ENCODE measurements at places on chromosomes 12 and 14. TPM values are rescaled to one million over a fixed set of nuclear protein-coding genes. Genes with fewer than 3 reads are reported as not detected.

TSPAN8 gene
- 77.3 TPM for total RNA-seq

- H3K27ac ChIP-seq = no peak overlapping the region
- H3K27me3 ChIP-seq = no peaks in the 10 kb centered on the region
- H3K4me1 ChIP-seq = no peaks in the 10 kb centered on the region
- no peak for DNase-seq
- no peak overlapping the region for H3K4me3 ChIP-seq
Measured at GRCh38 chr14:96065661-96066459, 26.7 kb downstream of the C14orf132 start.

DNA sequence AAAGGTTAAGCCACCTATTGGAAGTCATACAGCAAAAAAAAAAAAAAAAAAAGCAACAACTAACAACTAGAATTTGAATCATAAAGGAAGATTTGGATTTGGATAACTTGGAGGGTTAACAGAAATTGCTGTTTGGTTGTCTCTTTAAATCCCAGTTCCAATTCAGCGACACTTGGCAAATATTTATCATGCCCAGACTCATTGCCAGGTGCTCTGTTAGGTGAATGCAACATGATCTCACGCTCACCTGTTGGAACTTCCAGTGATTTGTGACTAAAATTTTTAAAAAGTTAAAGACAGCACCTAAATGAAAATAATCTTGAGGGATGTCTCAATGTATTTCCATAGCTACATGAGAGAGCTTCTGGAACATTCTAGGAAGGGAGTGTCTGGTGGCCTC is 103.7 kb downstream of the TBX3 start:
- H3K4me1 ChIP-seq = no peaks in the 10 kb centered on the region
- no peak overlapping the region for H3K4me3 ChIP-seq
- H3K36me3 ChIP-seq = no peaks in the 10 kb centered on the region
- no peaks in the 10 kb centered on the region for H3K27me3 ChIP-seq

CTSG gene
- total RNA-seq = 11.9 TPM

VDR gene
- 14.8 TPM for total RNA-seq

DNA sequence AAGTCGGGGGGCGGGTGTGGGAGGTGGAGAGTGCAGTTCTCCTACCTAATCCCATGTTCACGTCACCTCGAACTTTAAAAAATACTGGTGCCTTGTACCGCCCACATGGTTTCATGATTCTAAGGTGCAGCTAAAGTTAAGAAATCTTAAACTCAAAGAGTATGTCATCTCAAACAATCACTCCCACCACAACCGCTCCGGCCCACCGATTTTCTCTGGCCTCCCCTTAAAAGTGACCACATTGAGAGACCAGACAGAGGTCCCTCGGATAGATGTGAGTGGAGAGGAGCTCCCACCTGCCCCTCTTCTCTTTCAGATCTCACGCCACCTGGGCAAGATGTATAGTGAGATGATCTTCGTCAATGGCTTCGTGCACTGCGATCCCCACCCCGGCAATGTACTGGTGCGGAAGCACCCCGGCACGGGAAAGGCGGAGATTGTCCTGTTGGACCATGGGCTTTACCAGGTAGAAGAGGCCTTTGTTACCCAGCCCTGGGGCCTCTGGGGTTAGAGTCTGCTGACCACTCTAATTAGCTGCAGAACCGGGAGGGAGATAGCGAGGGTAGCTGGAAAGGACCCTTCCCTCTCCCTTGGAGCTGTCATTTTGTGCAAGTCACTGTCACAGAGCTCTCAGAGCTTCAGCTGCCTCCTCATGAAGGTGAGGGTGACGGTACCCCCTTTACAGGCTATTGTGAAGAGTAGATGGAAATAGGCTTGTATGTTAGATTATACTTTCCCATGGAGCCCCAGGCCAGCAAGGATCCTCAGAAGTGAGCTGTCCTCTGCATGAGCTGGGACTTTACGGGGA is 124.4 kb downstream of the ADCK1 start:
- H3K36me3 ChIP-seq = peaks cover 9% of the 10 kb centered on the region
- peak; percentile 62 for DNase-seq
- H3K27ac ChIP-seq = no peak overlapping the region

DNA sequence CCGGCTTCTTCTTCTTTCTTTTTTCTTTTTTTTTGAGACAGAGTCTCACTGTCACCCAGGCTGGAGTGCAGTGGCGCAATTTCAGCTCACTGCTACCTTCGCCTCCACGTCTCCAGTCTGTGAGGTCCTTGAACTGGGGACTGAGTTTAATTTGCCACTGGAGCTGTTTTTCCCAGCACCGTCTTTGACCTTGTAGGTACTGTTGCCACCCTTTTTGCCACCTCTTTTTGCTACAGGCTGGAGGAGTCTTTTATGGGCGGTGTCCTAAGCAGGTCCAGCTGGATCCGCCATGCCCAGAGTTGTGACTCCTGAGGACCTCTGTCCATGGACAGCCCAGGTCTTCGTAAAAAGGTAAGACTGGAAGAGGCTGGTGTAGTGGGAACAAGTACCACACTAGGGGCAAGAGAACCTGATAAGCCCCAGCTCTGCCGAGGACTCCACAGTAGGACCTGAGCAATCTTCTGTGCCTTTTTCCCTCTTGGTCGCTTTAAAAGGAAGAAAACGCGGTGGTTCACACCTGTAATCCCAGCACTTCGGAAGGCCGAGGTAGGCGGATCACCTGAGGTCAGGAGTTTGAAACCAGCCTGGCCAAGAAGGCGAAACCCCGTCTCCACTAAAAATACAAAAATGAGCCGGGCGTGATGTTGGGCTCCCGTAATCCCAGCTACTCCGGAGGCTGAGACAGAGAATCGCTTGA is 946 bp downstream of the RNU4-2 start:
- no peaks in the 10 kb centered on the region for H3K27me3 ChIP-seq
- H3K4me3 ChIP-seq = peak overlapping the region; percentile 9
- peak overlapping the region; percentile 100 for H3K27ac ChIP-seq

- no peak overlapping the region for H3K27ac ChIP-seq
- H3K27me3 ChIP-seq = no peaks in the 10 kb centered on the region
- H3K4me3 ChIP-seq = no peak overlapping the region
- no peak for DNase-seq
- no peaks in the 10 kb centered on the region for H3K4me1 ChIP-seq
Measured at GRCh38 chr14:85728476-85729065, 198.6 kb downstream of the FLRT2 start.

RGS6 gene
- 1.1 TPM for total RNA-seq

- no peaks in the 10 kb centered on the region for H3K36me3 ChIP-seq
- no peak overlapping the region for H3K27ac ChIP-seq
- H3K4me1 ChIP-seq = no peaks in the 10 kb centered on the region
- DNase-seq = peak; percentile 71
Measured at GRCh38 chr14:56794557-56795283, 15.6 kb downstream of the OTX2 start.

DNA sequence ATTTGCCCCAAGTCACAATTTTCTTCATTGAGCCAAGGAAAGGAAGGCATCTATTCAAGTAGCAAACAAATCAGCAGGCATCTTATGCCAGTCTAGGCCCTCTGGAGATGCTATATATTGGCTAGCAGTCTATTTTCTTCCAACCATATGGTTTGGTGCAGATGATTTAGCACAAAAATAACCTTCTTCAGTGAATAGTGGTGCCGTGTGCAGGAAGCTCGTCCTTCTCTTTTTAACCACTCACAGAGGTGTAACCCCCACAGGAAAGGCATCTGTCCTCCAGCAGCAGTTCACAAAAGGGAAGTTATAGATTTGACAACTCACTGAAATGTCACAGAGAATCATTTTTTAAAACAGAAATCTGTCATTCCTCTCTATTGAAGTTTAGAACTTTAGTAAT is 445.7 kb upstream of the SYT1 start:
- no peaks in the 10 kb centered on the region for H3K27me3 ChIP-seq
- H3K4me3 ChIP-seq = no peak overlapping the region
- no peak overlapping the region for H3K27ac ChIP-seq
- no peak for DNase-seq
- H3K36me3 ChIP-seq = no peaks in the 10 kb centered on the region
- H3K4me1 ChIP-seq = no peaks in the 10 kb centered on the region

CLEC14A gene
- 37.6 TPM for total RNA-seq

KRT80 gene
- total RNA-seq = 12.3 TPM

HOXC4 gene
- 24.5 TPM for total RNA-seq

GRCh38 chr14:51285120-51285519 is 45.1 kb downstream of the TMX1 start:
- DNase-seq = no peak
- no peaks in the 10 kb centered on the region for H3K27me3 ChIP-seq
- H3K4me3 ChIP-seq = no peak overlapping the region
- no peaks in the 10 kb centered on the region for H3K36me3 ChIP-seq

DNA sequence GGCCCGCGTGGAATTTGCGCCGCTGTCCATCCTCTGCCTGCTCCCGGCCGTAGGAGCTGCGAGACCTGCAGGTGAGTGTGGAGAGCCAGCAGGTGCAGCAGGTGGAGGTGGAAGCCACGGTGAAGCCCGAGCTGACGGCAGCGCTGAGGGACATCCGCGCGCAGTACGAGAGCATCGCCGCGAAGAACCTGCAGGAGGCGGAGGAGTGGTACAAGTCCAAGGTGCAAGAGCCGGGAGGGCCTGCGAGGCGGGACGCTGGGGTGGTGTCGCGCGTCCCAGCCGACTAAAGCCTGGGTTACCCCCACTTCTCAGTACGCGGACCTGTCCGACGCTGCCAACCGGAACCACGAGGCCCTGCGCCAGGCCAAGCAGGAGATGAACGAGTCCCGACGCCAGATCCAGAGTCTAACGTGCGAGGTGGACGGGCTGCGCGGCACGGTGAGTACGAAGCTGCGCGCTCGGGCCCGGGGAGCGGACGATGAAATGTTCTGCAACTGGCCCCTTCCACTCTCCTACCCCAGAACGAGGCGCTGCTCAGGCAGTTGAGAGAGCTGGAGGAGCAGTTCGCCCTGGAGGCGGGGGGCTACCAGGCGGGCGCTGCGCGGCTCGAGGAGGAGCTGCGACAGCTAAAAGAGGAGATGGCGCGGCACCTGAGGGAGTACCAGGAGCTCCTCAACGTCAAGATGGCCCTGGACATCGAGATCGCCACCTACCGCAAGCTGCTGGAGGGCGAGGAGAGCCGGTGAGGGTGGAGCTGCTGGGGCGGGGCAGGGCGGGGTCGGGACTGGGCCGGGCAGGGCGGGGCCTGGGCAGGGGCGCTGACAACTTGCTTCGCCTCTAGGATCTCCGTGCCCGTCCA is 2.1 kb downstream of the PRPH start:
- peak; percentile 77 for DNase-seq
- H3K36me3 ChIP-seq = no peaks in the 10 kb centered on the region
- peaks cover 15% of the 10 kb centered on the region for H3K4me1 ChIP-seq
- H3K4me3 ChIP-seq = peak overlapping the region; percentile 12
- peaks cover 30% of the 10 kb centered on the region for H3K27me3 ChIP-seq

EPYC gene
- total RNA-seq = not detected

GZMB gene
- total RNA-seq = 1.6 TPM

- peak overlapping the region; percentile 69 for H3K4me3 ChIP-seq
- H3K36me3 ChIP-seq = peaks cover 3% of the 10 kb centered on the region
- no peaks in the 10 kb centered on the region for H3K4me1 ChIP-seq
- H3K27ac ChIP-seq = no peak overlapping the region
Measured at GRCh38 chr12:88111074-88111652, 30.7 kb downstream of the CEP290 start.

DNA sequence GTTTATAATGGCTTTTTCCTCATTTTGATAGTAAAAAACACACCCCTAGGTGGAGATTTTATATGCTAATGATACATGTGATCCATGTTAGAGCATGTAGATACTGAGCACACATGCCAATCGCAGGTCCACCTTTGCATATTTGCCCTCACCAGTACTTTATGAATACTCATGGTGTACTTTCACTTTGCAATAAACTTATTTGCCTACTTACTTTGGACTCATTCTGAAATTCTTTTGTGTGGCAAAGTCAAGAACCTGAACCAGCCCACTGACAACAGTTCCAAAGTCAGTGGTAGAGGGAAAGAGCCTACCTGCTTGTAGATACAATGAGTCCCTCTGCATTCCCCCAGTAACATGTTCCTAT is 58.5 kb upstream of the DHRS4 start:
- no peaks in the 10 kb centered on the region for H3K4me1 ChIP-seq
- no peak for DNase-seq
- no peaks in the 10 kb centered on the region for H3K27me3 ChIP-seq
- H3K27ac ChIP-seq = no peak overlapping the region

DNA sequence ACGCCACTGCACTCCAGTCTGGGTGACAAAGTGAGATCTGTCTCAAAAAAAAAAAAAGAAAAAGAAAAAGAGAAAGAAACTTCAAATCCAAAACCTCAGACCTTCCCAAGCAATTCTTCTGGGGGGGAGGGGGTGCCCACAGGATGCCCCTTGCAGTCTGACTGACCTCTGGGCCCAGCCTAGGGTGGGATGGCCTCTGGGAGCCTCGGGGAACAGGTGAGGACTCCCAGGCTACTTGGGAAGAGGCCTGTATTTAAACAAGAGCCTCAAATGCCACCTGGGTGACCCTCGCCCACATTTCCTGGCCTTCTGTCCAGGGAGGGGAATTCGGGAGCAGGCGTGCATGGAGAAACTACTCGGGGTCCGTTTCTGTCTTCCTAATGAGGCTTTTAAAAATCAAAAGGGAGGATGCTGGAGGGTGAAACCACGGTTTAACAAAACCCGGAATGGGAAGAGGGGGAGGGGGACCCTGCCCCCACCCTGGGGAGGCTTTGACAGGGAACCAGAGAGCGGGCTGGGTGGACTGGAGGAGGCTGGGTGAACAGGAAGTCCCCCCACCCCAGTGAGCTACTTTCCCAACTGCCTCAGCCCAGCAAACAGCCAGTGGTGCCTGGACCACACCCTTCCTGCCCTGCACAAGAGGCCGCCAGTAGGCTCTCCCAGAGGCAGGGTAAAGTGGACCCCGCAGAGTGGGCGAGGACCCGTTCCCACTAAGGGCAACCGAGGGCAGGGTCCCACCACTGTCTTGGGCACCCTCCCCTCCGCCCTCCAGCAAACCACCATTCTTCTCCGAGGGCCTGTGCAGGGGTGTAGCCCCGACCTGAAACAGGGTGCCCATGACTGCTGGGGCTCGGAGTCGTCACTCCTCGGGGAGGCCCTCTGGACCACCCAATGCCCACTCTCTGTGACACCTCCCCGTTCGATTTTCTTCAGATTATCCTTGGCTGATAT is 1.5 kb upstream of the FBRSL1 start:
- no peak for DNase-seq
- H3K4me3 ChIP-seq = no peak overlapping the region
- H3K4me1 ChIP-seq = peaks cover 25% of the 10 kb centered on the region
- no peaks in the 10 kb centered on the region for H3K27me3 ChIP-seq
- no peak overlapping the region for H3K27ac ChIP-seq

GRCh38 chr12:97200181-97200580 is 262.4 kb upstream of the RMST start:
- no peak overlapping the region for H3K4me3 ChIP-seq
- no peaks in the 10 kb centered on the region for H3K4me1 ChIP-seq
- no peaks in the 10 kb centered on the region for H3K27me3 ChIP-seq
- DNase-seq = no peak
- H3K27ac ChIP-seq = no peak overlapping the region

DNA sequence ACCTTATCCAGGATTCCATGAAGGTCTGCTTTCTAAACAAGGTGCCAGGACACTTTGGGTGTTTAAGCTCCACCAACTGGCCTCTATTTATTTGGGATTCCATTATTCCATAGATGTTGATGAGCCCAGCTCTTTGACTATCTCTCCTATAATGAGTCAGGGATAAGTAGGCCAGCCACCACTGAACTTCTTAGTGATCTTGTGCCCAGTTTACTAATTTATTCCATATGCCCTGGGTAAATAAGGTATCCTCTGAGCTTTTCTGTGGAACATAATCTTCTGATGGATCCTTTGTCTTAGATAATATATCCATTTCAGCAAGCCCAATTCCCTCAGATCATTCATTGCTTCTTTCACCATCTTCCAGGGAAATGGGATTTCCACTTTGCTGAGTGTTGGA is 535.0 kb downstream of the FOXG1 start:
- no peaks in the 10 kb centered on the region for H3K36me3 ChIP-seq
- DNase-seq = no peak
- H3K27me3 ChIP-seq = no peaks in the 10 kb centered on the region
- H3K4me1 ChIP-seq = no peaks in the 10 kb centered on the region
- no peak overlapping the region for H3K4me3 ChIP-seq
